NCI-H1930 (cell line): ENCODE measurements at places on chromosomes 11 and 22.

- DNase-seq = no peak
Measured at GRCh38 chr11:71998649-71999310, at the start of gene IL18BP. TSS of gene IL18BP (plus strand) at chr11:71998909. CDS start at chr11:71999985, 1,076 bp downstream.

GRCh38 chr11:84227970-84228665 is 942.0 kb upstream of the CCDC90B start:
- no peak for DNase-seq

DNA sequence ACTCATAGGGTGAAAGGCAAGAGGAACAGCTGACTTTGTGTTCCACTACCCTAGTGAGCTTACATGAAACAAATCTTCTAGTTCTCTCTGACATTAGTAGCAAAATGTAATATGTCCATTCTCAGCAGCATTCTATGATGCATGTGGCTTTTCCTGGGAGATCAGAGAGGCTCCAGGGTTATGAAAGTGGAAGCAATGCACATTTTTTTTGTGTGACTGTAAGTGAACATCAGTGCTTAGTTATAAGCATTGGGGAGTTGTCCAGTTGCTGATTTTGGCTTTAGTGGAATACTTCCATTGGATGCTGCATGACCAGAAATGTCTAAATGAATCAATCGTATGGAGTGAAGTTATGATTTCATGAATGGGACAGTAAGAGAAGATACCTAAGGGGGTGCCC is 255.9 kb downstream of the FAT3 start:
- DNase-seq = no peak

- DNase-seq = no peak
Measured at GRCh38 chr22:42820045-42820763, 36.9 kb downstream of the ARFGAP3 start.

DNA sequence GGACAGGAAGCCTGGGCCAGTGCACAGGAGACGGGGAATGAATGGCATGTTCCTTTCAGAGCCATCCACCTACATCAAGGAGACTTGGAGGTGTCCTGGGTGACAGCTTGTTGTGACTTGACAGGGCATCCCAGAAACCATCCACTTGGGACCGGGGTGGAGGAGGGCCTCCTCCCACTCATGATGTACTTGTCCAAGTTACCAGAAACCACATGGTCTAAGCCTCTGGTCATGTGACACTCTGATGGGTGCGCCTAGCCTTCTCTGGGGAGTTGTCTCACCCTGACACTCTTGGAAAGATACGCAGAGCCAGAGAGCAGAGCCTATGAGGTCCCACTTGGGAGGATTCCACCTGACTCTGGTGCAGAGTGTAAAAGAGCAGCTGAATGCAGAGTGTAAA is 21.6 kb upstream of the FXYD6 start:
- DNase-seq = no peak

GRCh38 chr22:33806191-33806590 is 114.1 kb downstream of the LARGE1 start:
- DNase-seq = no peak

DNA sequence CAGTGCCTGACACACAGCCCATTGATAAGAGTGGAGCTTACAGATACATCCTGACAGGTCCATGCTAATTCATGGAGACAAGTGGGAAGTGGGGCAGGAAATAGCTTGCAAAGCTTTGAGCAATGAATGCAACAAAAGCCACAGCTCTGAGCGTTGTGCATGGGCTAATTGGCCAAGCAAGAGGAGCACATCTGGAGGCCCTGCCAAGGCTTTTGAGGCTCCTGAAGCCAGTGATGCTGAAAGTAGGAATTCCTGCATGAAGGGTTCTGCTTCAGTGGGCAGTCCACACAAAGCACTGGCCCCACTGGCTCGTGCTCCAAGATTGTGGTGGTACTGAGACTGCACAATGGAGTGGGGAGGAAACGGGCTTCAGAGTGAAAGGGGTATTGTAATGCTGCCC is 103.8 kb upstream of the CSNK2A3 start:
- no peak for DNase-seq

DNA sequence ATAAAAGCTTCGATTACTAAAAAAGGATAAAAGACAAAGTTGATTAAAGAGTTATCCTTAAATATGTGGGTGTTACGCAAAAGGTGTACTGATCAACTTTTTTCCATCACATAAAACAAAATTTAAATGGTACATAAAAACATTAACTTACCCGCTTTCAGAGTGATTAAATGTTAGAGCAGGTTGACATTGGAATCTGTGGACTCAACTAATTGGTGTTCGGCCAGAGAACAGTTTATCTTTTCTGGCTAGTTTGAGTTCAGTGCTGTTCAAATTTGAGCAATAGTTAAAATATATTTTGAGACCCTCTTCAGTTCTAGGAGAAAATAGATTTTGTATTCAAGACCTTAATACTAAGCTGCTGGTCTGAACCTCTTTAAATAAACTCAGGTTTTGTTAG is 56.1 kb downstream of the ATM start:
- no peak for DNase-seq
